ENCODE measurements at places on chromosomes 3 and 15.

- DNase-seq: no peak
These were observed 66.7 kb downstream of the TRANK1 start for GRCh38 chr3:36877930-36878685.

- DNase-seq: no peak
These were observed 37.6 kb upstream of the WDR49 start for GRCh38 chr3:167691366-167691765.

DNA sequence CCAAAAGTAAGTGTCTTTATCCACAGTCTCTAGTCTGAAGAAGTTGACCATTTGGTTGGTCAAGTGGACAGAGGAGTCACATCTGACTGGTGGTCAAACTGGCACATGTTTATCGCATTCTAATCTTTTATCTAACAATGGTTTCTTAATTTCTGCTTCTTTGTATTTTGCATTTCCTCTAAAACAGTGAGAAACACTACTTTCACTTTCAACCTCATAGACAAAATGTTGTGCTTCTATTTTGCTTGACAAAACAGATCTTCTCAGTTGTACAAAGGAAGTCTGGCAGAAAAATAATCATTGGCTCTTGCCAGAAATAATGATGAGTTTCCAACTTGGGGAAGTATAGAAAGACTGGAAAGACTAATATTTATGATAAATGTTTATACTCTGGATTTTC, 103.9 kb downstream of the MME start:
- DNase-seq: no peak

GRCh38 chr15:94259863-94260262, 28.5 kb downstream of the MCTP2 start:
- DNase-seq: no peak

- DNase-seq: no peak
These were observed 250.0 kb downstream of the XXYLT1 start for GRCh38 chr3:195020921-195021320.

DNA sequence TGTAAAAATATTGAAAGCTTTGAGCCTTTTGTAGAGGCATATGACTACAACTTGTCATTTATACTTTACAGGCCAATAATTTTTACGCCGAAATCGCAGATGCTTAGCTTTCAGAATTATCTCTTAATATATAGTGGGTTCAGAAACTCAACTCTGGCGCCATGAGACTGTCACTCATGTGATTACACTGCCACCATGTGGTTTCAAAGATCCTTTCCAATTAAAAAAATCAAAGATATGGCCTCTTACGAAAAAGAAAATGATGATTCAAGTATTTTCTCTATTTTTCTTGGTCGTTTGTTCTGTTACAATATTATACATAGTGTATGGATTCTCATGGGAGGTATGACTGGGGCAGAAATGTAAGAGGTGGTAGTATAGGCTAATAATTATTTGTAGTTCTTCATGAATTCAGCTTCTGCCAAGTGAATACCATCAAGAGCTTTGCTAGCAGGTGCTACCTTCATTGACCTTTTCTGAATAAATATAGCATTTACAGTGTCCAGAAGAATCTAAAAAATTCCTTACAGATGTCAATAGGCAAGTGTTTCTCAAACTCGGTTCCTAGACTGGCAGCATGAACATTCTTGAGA, 751.7 kb upstream of the GOLIM4 start:
- no peak for DNase-seq
